ENCODE measurements at places on chromosomes 1 and 21. TPM values are rescaled to one million over a fixed set of nuclear protein-coding genes. Genes with fewer than 3 reads are reported as not detected.

- no peak for DNase-seq
Measured at GRCh38 chr1:207911856-207912760, 1.2 kb upstream of the CD34 start.

The ATXN7L2 gene
- total RNA-seq, result 7.0 TPM

The OR6N1 gene
- total RNA-seq, result not detected

The KHDC4 gene
- total RNA-seq, result 46.7 TPM

Measured in adrenal gland (tissue), 19 donors.